ENCODE measurements at places on chromosomes 12 and 14. TPM values are rescaled to one million over a fixed set of nuclear protein-coding genes. Genes with fewer than 3 reads are reported as not detected.
A peak's percentile ranks its signal among the peaks of the same experiment; 100 is the strongest.

DNA sequence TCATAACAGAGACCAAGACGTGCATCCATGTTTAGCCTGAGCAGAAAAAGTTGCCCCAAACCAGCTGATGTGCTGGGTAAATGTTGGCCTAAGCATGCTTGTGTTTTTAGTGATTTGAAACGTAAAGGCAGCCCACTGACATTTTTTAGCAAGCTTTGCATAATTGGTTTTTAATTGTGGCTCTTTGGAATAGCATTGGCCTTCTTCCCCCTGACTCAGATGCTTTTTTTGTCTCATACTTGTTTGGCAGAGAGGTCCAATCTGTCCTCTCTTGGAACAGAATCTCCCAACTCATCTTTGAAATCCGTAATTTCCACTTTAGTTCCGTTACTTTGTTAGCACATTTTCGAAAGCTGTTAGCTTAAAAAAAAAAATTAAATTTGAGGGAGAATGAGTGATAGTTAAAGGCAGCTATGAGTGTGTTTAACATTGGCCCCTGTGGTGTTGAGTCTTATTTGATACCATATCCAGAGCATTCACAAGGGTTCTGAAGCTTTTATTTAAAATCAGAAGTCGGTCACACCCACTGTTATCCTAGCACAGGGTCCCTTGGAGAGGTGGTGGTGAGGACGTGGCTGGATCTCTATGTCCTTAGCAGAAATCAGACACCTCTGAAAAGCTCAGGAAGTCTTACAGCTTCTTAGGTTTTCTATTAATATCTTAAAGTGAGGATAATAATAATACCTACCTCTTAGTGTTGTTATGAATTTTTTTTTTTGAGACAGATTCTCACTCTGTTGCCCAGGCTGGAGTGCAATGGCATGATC, 15.6 kb downstream of the JDP2 start:
- H3K4me1 ChIP-seq: peaks cover 60% of the 10 kb centered on the region
- H3K27me3 ChIP-seq: no peaks in the 10 kb centered on the region
- H3K27ac ChIP-seq: peak overlapping the region; percentile 73
- H3K4me3 ChIP-seq: no peak overlapping the region
- DNase-seq: no peak

Gene CLEC4C
- total RNA-seq: not detected

DNA sequence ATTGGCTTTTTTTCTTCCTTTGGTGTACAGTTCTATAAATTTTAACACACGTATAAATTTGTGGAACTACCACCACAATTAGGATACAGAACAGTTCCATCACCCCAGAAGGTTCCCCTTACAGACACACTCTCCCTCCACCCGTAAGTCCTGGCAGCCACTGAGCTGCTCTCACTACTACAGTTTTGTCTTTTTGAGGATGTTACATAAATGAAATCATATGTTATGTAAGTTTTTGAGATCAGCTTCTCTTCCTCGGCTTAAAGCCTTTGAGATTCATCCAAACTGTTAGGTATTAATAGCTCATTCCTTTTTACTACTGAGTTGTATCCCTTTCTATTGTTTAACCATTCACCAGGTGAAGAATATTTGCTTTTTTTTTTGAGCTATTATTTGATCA, 74.3 kb upstream of the SLC24A4 start:
- peaks cover 24% of the 10 kb centered on the region for H3K27me3 ChIP-seq
- no peaks in the 10 kb centered on the region for H3K4me1 ChIP-seq
- DNase-seq: no peak

DNA sequence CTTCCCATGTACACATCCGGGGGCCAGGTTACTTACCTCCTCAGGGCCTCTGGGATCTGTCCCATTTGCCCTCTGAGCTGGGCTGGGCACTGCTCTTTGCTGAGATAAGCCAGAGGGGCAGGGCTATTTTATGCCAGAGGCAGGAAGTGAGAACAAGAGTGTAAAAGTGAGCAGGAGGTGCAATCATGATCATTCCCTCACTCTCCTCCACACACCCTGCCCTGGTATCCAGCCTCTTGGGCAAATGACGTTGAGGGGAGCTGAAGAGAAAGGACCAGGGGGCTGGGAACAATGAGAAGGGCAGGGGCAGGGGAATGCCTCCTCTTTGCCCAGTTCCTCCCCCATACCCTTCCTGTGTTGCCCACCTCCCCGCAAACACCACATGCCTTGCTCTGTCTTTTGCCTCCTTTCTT, 4.2 kb downstream of the LPAR5 start:
- no peaks in the 10 kb centered on the region for H3K4me1 ChIP-seq
- no peaks in the 10 kb centered on the region for H3K27me3 ChIP-seq
- H3K36me3 ChIP-seq: no peaks in the 10 kb centered on the region
- DNase-seq: peak; percentile 31
- H3K27ac ChIP-seq: peak overlapping the region; percentile 3
- peak overlapping the region; percentile 2 for H3K4me3 ChIP-seq

DNA sequence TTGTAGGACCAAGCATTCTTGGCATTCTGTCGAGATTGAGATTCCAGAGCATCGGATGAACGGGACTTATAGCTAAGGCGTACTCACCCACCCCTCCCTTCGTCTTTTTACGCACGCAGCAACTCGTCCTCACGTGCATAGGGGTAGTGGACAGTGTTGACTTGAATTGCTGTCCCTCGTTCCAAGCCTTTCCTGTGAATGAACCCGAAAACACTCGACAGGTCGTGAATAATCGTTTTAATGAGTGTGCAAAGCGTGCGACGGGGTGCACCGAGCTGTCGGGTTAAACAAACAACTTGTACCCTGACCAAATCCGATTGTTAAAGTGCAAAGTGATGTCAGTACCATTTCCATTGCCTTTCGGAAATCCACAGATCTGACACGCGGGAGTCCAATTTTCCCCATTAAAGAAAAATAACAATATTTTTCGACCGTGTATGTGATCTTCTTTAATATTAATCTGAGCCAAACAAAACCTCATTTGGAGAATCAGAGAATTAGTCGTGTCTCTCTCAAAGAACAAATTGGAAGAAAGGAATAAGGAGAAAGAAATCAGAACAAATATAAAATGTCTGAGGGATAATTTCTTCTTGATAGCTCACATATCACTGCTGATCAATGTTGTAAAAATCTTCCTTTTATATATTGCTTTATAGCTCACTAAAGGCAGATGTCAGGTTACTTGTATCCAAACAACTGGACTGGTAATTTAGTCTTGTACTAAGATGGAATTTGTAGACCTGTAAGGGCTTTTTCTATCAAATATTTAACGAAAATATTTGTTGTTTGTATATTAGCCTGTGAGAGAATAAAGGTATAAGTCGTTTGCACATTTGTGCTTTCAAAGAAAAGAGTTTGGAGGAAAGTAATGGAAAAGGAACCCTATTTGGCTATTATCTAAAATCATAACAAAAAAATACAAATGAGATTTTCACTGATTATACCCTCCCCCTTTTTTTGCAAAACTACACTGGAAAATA, 11.8 kb downstream of the FOXG1 start:
- peaks cover 96% of the 10 kb centered on the region for H3K27me3 ChIP-seq
- DNase-seq: no peak
- no peak overlapping the region for H3K4me3 ChIP-seq
- H3K27ac ChIP-seq: no peak overlapping the region
- H3K36me3 ChIP-seq: no peaks in the 10 kb centered on the region
- H3K4me1 ChIP-seq: no peaks in the 10 kb centered on the region

DNA sequence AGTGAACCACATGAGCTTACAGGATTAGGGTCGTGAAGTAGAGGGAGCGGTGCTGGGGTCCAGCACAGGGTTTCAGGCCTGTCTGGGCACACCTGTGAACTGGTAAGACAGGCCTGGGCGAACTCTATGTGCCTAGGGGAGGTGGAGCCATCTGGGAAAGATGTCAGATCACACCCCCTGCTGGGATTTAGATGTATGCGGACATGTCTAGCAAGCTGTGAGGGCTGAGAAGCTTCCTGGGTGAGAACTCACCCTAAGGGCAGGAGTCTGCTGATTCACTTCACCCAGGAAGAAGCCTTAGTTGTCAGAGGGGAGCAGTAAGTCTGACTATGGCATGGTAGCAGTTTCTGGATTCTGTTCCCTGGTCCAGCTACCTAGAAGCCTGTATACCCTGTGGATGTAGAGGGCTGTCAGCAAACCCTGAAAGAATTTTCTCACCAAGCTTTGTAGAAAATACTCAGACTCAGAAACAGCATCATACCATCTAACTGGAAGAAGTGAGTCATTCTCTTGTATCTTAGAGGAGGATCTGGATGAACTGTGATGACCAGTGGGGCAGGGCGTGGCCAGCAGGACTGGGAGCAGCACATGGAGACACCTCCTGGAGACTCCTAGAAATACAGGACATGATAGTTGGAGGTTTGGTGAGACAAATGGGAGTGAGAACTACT, 11.2 kb upstream of the PYGL start:
- no peaks in the 10 kb centered on the region for H3K36me3 ChIP-seq
- no peak overlapping the region for H3K4me3 ChIP-seq
- H3K4me1 ChIP-seq: no peaks in the 10 kb centered on the region
- H3K27ac ChIP-seq: no peak overlapping the region
- H3K27me3 ChIP-seq: no peaks in the 10 kb centered on the region

Gene SIX6
- total RNA-seq: not detected

GRCh38 chr12:15712823-15713660, 76.1 kb downstream of the EPS8 start:
- peaks cover 29% of the 10 kb centered on the region for H3K4me1 ChIP-seq
- no peak for DNase-seq
- peak overlapping the region; percentile 64 for H3K27ac ChIP-seq
- H3K36me3 ChIP-seq: no peaks in the 10 kb centered on the region

Gene SSPN
- total RNA-seq: 76.4 TPM

- no peaks in the 10 kb centered on the region for H3K27me3 ChIP-seq
- H3K4me3 ChIP-seq: no peak overlapping the region
- peaks cover 4% of the 10 kb centered on the region for H3K4me1 ChIP-seq
- DNase-seq: no peak
Measured at GRCh38 chr12:49276304-49277290, 11.7 kb downstream of the TUBA1C start.

DNA sequence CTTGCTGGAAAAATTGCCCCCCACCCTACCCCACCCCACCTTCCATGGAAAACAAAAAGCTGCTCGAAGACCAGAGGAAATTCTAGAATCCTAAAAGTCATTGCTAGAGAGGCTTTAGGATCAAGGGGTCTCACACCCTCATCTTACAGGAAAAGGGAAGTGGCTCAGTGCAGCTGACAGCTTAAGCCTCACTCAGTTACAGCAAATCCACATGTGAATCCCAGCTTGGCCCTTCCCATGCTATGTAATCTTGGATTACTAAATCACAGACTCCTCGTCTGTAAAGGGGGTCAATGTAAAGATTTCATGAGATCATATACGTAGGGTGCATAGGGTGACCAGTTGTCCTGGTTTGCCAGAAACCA, 25.9 kb downstream of the CMKLR1 start:
- peak overlapping the region; percentile 67 for H3K27ac ChIP-seq
- H3K4me3 ChIP-seq: no peak overlapping the region
- H3K36me3 ChIP-seq: no peaks in the 10 kb centered on the region

GRCh38 chr12:112711507-112711906, 80.0 kb upstream of the RPH3A start:
- peaks cover 19% of the 10 kb centered on the region for H3K27me3 ChIP-seq
- no peaks in the 10 kb centered on the region for H3K36me3 ChIP-seq
- no peak overlapping the region for H3K4me3 ChIP-seq
- DNase-seq: no peak
- no peak overlapping the region for H3K27ac ChIP-seq

Gene MAPKAPK5
- 24.5 TPM for total RNA-seq

- H3K4me1 ChIP-seq: peaks cover 77% of the 10 kb centered on the region
- no peak for DNase-seq
- no peak overlapping the region for H3K4me3 ChIP-seq
- no peaks in the 10 kb centered on the region for H3K27me3 ChIP-seq
- peak overlapping the region; percentile 10 for H3K27ac ChIP-seq
- H3K36me3 ChIP-seq: no peaks in the 10 kb centered on the region
Measured at GRCh38 chr12:2027351-2027750, 23.1 kb upstream of the DCP1B start.

DNA sequence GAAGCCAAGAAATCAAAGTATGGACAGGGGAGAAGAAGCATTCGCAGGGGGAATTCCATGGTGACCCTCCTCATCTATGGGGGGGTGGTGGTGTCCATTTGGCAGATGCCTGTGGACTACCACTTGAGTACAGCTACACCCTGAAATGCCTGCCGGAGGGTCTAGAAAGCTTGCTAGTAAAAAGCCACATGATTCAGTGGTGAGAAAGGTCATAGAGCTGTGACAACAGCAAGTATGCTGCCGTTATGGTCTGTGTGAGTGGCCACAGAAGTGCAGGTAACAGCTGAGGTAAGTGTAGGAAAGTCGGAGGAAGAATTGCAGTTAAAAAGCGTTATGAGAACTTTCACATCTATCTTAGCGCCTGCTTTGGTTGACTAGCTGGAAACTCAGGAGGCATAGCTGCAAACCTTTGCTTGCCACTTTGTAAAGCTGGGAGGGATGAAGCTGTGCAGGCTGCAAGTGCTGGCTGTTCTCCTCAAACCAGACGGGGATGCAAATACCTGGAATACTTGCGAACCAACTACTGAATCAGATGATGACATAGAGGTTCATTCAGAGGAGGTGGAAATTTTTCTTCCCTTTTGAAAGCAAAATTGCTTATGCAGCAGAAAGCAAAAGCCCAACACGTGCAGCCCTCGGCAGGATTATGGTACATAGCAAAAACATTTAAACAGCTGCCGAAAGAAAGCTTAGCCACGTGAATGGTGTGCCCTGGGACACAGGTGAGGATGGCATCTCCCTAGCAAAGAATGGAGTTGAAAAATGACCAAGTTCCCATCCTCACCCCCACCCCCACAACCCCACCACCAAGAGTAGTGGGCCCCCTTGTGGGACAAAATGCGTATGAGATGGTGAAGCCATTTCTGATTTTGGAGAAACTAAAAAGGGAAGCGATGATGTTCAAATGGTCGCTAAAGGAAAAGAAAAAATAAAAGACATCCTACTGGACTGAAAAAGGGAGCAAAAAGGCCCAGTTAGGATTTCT, 287.0 kb downstream of the RERGL start:
- no peak overlapping the region for H3K27ac ChIP-seq
- no peak overlapping the region for H3K4me3 ChIP-seq
- no peaks in the 10 kb centered on the region for H3K27me3 ChIP-seq
- H3K4me1 ChIP-seq: no peaks in the 10 kb centered on the region
- no peaks in the 10 kb centered on the region for H3K36me3 ChIP-seq
- DNase-seq: no peak

Gene EPS8
- 20.3 TPM for total RNA-seq

DNA sequence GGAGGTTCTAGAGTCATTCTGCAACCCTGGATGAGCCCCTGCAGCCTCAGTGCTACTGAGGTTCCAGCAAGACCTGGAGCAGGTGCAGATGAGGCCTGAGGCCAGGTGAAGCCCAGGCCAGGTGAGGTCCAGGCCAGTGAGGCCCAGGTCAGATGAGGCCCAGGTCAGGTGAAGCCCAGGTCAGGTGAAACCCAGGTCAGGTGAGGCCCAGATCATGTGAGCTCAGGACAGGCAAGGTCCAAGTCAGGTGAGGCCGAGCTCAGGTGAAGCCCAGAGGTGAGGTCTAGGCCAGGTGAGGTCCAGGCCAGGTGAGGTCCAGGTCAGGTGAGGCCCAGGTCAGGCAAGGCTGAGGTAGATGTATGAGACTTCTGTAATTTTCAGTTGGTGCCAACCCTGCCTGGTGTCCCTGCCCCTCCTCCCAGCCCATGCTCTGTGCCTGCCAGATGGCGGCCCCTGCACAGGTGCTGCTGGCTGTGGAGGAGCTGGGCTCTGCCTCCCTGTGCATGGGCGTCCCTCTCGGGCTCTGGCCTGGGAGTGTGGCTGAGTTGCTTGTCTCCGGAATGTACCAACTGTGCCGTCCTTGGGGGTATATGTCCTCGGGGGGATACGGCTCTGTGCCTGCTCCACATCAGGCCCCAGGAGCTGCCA, 388.5 kb downstream of the TMEM121 start:
- no peak for DNase-seq
- no peaks in the 10 kb centered on the region for H3K27me3 ChIP-seq
- no peaks in the 10 kb centered on the region for H3K4me1 ChIP-seq
- H3K4me3 ChIP-seq: no peak overlapping the region

- peak overlapping the region; percentile 28 for H3K27ac ChIP-seq
- H3K36me3 ChIP-seq: peaks cover 6% of the 10 kb centered on the region
- no peak for DNase-seq
Measured at GRCh38 chr12:121241156-121241970, 31.4 kb downstream of the P2RX4 start.

Gene RAD51AP1
- 1.5 TPM for total RNA-seq

Gene SELPLG
- total RNA-seq: 4.3 TPM

Data from heart right ventricle (tissue), 16 donors.